Brain (organoid and tissue), 16 donors: ENCODE measurements at places on chromosomes 5 and 9. TPM values are rescaled to one million over a fixed set of nuclear protein-coding genes. Genes with fewer than 3 reads are reported as not detected.

The ANKRD34B gene
- polyA plus RNA-seq, result 0.20 TPM

The WHRN gene
- polyA plus RNA-seq, result 37.3 TPM

The PTGDS gene
- polyA plus RNA-seq, result 2,031 TPM

The N4BP3 gene
- 8.8 TPM for polyA plus RNA-seq

The ALDH1B1 gene
- 19.7 TPM for polyA plus RNA-seq

The SLC6A7 gene
- polyA plus RNA-seq, result 4.1 TPM
